Stimulated activated CD4-positive, alpha-beta T cell treated with anti-CD3 and anti-CD28 coated beads, Interleukin-1b, Interleukin-23, amount 100 ng/mL, for 4 hours (primary cell): ENCODE measurements at places on chromosomes 16 and 17.

- peak; percentile 36 for DNase-seq
These were observed 12.7 kb upstream of the CD300A start for GRCh38 chr17:74453665-74454196.

DNA sequence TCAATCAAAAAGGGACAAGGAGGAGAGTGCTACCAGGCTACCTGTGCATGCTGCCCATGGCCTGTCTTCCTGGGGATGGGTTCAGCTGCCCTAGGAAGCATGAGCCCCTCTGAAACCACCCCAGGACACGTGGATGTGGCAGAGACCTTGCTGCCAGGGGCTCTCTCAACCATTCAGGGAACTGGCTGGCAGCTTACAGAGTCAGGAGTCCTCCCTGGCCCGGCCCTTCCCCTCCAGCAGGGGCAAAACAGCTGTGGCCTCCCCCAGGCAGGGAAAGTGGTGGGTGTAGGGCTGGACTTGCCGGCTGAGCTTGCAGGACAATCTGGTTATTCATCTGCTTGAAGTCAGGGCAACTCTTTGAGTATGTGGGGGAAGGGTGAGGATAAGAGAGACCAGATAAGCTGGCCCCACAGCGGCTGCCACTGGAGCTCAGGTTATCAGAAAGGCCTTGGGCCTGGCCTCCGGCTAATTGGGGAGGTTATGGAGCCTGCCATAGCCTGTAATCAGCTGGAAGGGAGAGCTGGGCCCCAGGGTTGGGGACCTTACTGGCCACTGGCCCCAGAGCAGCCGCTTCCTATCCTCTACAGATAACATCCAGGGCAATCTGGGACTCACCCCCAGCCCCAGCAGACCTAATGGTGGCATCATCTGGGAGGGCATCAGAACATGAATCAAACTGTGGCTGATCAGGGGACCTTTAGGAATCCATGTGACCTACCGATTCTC is 5.6 kb upstream of the TBX2 start:
- DNase-seq, result no peak

DNA sequence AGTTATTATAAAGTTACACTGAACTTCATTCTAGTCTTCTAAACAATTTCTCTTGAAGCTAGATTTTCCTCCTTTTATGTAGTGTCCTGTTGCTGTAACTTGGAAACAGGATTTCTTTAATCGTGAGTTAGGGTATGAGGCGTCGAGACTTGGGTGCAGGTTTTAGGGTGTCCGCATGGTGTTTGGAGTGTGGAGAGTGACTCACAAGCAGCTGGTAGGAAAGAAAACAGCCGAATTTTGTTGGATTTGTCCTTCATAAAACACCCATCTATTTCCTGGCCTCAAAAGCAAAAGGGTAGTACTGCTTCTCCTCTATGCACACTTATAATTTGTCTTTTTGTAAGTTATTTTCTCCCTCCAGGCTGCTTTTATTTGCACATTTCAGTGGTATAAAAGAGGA is 1.6 kb downstream of the RPTOR start:
- no peak for DNase-seq

- DNase-seq, result no peak
These were observed 6.0 kb downstream of the SYNGR2 start for GRCh38 chr17:78174346-78174869.

GRCh38 chr16:23667355-23667659 is 11.4 kb upstream of the PLK1 start:
- no peak for DNase-seq

GRCh38 chr17:75153780-75154194 is 525 bp downstream of the JPT1 start:
- no peak for DNase-seq

DNA sequence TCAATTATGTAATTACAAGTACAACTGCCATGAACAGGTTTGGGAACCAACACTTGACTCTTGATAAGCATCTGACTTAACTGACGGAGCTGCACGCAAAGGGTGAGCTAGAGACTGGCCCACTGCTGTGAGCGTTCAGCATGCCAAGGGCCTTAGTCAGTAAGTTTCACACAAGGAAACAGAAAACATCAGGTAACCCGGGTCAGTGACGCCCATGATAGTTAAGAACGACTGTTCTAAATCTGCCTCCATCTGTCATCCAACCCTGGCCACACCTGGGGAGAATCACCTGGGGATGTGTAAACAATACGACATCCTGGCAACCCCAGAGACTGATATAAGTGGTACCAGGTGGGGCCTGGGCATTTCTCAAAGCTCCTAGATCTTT is 12.3 kb downstream of the SMIM5 start:
- DNase-seq, result no peak

- DNase-seq, result no peak
These were observed 14.8 kb downstream of the CPD start for GRCh38 chr17:30393491-30393890.

DNA sequence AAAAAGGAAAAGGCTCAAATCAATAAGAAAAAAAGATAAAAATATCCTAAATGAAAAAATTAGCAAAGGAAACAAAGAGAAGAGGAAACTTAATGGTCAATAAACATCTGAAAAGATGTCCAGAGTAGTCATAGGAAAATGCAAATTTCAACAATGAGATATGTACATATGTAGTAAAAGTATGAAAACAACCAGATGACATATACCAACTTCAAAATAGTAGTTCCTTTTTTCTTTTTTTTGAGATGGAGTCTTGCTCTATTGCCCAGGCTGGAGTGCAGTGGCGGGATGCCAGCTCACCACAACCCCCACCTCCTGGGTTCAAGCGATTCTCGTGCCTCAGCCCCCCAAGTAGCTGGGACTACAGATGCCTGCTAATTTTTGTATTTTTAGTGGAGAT is 21.7 kb upstream of the NFAT5 start:
- no peak for DNase-seq

- DNase-seq, result no peak
These were observed 77.1 kb upstream of the SALL1 start for GRCh38 chr16:51228097-51228659.

- no peak for DNase-seq
These were observed 22.7 kb upstream of the KCNJ12 start for GRCh38 chr17:21353326-21354010.

DNA sequence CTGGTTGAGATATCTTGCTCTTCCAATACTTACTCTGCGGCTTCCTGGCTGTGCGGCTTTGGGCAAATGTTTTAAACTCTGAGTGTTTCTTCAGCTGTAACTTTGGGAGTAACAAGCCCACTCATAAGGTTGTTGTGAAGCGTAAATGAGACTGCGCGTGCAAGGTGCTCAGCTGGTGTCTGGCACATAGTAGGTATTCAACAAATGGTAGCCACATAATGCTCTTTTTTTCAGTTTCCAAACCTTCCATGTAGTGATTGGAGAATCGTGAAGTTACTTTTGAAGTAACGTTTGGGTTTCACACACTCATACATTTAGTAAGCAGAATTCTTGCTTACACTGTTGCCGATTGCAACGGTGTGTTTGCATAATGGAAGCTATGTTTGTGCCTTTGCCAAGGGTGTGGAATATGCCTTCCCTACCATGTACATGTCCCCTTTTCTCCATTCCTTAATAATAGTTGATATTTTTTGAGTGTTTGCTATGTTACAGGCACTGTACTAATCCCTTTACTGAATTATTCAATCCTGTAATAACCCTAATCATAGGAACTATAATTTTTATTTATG is 829 bp downstream of the DHRS7B start:
- DNase-seq, result no peak

DNA sequence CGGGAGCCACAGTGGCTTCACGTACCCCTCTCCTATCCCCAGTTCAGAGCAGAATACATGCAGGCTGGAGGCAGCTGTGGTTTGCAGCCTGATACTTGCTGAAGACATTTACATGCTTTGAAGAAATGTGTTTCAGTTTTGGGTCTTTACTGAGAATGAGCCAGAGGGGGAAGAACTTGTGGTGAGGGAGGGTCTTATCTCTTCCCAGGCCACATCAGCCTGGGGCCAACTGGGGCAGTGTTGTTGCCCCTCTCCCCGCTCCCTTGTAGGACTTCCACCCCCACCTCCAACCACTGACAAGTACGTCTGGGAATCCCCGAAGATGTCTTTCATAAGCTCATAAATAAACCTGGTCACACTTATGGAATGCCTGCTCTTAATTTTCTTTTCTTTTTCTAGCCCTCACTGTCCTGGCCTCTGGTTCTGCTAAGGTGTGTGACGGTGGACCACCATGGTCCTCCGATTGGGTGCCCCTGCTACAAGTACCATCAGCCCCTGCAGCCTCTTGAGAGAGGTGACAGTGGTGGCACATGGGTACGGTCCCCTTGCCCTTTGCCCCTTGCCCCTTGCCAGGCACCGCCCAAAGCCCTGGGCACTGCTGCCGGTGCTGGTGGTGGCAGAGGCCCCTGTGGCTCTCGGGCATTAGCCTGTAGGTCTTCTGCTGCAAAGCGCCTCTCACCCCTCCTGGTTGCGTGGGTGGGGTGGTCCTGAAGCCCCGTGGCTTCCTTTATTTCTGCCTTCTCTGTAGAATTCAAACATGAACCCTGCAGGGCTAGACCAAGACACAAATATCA is 144.8 kb upstream of the RPH3AL start:
- DNase-seq, result no peak

- no peak for DNase-seq
These were observed 2.0 kb downstream of the ADCY7 start for GRCh38 chr16:50268352-50268751.

DNA sequence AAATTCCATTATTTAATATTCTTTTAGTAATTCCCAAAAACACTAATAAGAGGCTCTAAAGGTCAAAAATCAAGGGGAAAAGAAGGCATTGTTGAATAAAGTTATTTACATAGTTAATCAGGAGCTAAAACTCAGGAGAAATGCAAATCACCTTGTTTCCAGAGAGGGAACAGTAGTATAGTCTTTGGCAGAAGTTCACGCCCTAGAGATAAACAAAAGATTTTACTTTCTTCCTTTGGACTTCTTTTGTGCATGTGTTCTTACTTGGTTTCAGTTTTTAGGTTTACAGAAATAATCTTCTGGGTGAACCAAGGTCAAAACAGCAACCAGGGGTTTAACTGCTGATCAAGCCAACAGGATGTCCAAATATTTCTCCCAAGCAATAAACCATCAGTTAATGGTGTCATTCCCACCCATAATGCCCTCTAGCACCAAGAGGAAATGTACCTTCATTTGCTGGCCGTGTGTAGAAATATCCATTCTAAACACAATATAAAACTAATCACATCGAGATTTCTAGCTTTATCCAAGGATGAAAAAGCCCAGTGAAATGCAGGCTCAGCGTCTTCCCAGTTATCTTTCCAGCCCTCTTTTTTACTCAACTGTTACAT is 518.8 kb upstream of the SOX9 start:
- no peak for DNase-seq

DNA sequence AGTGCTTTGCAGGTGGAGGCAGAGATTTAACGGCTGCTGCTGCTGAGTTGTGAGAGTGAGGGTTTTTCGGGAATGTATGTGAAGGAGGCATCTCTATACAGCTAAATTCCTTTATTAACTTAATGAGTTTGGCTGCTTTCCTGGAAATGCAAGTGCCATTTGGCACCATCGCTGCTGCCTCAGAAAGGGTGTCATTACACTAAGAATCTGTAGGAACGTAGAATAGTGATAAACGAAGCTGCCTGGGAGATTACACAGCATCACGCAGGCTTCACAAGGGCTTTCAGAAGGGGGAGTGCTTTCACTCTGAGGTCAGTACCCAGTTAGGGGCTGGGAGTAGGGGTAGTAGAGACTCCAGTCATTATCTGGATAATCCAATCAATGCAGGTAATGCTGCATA is 14.1 kb upstream of the NLRP1 start:
- no peak for DNase-seq

GRCh38 chr17:37373530-37374159 is 2.1 kb upstream of the C17orf78 start:
- peak; percentile 38 for DNase-seq

DNA sequence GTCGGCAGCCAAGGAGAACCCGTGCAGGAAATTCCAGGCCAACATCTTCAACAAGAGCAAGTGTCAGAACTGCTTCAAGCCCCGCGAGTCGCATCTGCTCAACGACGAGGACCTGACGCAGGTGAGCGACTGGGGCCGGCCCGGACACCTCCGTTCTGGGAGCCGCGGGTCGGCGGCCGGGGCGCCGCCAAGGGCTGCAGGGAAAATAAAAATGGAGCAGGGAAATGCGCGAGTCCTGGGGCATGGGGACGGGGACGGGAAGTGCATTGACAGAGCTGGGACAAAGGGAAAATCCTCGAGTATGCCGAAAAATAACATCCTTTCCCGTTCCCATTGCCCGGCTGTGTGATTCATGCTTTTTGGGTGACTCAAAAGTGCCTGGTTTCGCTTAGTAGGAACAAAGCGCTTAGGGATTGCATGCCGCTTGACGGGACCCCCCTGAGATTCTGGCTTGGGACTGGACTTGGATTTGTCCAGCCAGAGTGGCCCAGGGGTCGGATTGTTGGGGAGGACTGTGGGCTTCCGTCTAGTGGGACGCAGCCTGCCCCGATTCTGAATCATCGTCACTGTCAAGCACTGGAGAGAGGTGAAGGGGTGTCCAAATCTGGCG is 699 bp downstream of the MPRIP start:
- peak; percentile 14 for DNase-seq
